Right atrium auricular region (tissue), 2 donors: ENCODE measurements at places on chromosomes 13 and 19. TPM values are rescaled to one million over a fixed set of nuclear protein-coding genes. Genes with fewer than 3 reads are reported as not detected.

GRCh38 chr13:33994198-33994597, 176.2 kb downstream of the RFC3 start:
- no peak for DNase-seq

DNA sequence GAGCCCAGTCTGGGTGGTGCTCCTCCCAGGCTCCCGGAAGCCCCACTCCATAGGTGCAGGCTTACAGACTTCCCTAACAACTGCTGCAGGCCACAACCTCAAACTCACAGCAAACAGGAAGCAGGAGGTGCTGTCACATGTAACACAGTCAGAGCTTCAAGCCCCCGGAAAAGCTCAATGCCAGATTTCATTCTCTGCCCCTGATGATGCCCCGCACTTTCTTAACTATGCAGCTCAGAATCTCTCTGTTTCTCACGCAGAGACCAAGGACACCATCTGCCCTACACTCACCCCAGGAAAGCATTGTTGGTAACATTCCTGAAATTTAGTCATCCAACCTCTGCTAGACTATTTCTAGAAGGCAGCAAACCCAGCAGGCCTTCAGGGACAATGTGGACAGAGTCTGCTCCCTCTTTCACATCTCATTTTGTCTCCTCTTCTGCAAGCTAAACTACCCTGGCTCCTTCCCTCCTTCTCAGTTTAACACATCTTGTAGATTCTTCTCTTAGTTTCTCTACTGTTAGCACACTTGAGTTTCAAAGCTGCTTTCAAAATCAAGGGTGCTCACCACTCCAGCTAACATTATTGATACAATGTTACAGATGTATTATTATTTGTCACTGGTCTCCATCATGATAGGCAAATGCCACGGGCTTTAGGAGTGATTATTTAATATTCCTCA, 162.5 kb downstream of the KCTD12 start:
- no peak for DNase-seq

PEPD gene
- 27.1 TPM for total RNA-seq

DNA sequence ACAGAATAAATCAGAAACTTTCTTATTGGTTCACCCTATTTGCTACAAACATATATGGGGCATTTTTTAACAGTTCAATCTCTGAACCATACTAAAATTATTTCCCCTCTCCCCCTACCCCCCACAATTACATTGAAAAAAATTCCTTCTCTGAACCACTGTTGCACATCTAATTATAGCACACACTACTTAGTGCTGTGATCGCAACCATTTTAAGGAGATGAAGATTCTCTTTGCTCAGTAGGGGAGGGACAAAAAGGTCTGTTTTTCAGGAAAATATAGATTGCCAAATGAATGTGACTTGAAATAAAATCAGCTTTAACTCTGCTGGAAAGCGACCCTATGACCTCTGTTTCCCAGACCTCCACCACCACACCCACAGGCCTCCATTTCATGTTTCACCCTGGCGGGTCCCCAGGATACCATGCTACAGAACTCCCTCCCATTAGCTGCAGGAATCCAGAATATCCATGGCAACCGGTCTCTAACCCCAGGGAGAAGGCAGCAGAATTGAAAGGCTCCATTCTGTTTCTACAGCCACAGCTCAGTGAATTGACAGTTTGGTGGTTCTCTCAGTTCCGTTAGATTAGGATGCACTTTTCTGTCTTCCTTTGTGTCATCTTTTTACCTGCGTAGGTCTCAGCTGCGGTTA, 286.3 kb downstream of the TBC1D4 start:
- DNase-seq, result no peak

GRCh38 chr19:15286688-15287365, 45.5 kb downstream of the BRD4 start:
- no peak for DNase-seq

GRCh38 chr19:44282846-44283245, 22.0 kb downstream of the ZNF235 start:
- no peak for DNase-seq

GRCh38 chr13:97388373-97388772, 45.6 kb upstream of the RAP2A start:
- no peak for DNase-seq

DNA sequence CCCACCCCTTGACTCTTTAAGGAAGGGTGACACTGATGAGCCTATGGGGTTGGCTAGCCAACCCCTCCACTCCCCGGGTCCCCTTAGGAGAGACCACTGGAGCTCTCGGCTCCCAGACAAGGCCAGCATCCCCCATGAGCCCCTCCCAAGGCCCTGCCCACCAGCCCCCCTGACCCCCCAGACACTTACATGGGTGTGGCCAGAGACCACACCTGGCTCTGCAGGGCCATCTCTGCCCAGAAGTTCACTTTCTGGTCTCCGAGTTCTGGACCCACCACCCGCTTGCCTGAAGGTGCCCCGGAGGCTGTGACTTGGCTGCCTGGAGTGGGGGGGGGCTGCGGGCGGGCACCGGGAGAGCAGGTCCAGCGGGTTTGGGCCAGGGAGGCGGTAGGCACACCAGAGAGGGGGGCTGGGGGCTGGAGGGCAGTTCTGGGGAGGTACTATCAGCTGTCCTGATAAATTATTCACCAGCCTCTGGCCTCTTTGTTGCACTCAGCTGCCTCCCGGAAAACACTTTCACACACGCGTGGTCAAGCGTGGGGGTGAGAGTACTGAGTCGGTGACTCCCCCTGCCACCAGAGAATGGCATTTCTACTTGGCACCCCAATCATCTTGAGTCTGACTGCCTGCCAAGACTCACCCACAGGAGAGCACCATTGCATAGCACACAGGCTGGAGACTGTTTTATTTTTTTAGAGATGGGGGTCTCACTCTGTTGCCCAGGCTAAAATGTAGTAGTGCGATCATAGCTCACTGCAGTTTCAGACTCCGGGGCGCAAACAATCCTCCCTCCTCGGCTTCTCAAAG, at the start of gene PALM3:
TSS of gene PALM3 (minus strand) at position 326 of the 807 bp plus-strand sequence. CDS start at position 230, 96 bp downstream.
- DNase-seq, result no peak

DNA sequence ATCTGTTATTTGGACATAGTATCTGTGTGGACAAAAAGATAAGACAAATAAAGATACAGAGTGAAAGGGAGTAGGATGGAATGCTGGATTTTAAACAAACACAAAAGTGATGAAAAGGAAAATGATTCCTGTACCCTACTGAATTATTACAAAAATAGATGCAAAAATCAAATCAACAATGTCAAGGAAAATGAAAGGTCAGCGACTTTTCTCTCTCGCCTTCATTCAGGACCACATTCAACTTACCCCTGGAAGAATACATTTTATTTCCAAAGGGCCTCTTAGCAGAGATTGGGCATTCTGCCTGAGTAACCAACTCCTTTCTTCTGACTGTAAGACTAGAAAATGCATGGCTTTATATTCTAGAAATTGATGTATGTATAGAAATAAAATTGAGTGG, 28.8 kb upstream of the FAM124A start:
- DNase-seq, result no peak

- DNase-seq, result peak; percentile 93
Measured at GRCh38 chr19:40614622-40615411, 13.6 kb downstream of the LTBP4 start.

GRCh38 chr19:47226426-47227351, 4.3 kb downstream of the BBC3 start:
- DNase-seq, result peak; percentile 92

NLRP11 gene
- total RNA-seq, result not detected
